ENCODE measurements at places on chromosomes 16 and 17.

DNA sequence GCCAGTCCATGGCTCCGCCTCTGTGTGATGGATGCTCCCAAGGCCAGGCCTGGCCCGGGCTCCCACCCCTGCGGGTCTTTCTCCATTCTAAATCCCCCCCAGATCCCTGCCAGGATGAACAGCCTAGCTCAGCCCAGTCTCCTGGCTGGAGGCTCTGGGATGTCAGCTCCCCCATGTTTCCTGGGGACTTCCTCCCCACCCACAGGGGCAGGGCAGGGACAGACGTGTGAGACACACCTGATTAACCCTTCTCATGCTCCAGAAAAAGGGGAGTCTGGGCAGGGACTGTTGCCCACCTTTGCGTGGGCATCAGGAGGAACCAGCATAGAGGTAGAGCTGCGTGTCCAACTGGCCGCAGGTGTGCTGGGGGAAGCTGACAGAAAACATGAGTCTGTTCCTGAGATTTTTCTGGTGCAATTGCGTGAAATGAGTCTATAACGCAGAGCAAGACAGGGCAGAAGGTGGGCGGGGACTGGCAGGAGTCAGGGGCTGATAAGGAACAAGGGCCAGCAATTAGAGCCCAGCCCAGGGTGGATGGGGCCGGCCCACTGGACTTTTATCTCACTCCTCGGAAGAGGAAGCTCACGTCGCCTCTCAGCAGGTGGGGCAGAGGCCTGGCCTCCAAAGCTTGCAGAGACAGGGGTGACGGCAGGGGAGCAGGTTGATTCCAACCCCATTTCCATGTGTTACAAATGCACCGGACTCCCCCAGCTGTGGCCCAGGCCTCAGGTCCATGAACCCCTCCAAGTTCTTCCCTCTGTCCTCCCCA, 238.2 kb downstream of the RBFOX3 start:
- no peak for DNase-seq

DNA sequence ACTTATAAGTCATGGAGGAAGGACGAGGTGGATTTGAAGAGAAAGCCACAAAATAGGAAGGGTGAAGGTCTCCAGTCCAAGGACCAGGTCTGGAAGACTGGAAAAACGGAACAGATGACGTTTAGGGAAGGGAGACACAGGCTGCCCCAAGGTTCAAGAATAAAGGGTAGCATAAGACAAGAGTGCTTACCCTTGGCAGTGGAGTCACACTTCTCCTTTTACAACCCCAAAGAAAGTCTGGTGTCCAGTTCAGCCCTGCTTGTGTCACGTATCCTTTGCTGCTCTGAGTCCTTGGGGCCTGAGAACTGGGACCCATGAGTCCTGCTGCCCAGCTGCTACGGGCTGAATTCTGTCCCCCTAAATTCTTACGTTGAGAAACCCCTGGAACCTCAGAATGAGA, 13.0 kb upstream of the GGA2 start:
- no peak for DNase-seq

GRCh38 chr17:7314719-7315569, at the start of gene GPS2:
TSS of gene GPS2 (minus strand) at chr17:7315360. CDS start at chr17:7315052, 308 bp downstream.
- peak; percentile 67 for DNase-seq

- no peak for DNase-seq
These were observed 53.8 kb upstream of the CACNG5 start for GRCh38 chr17:66781135-66781534.

GRCh38 chr17:75155191-75155601, 884 bp upstream of the JPT1 start:
- DNase-seq = no peak

- DNase-seq = no peak
These were observed 698 bp downstream of the ACBD4 start for GRCh38 chr17:45135978-45136791.

DNA sequence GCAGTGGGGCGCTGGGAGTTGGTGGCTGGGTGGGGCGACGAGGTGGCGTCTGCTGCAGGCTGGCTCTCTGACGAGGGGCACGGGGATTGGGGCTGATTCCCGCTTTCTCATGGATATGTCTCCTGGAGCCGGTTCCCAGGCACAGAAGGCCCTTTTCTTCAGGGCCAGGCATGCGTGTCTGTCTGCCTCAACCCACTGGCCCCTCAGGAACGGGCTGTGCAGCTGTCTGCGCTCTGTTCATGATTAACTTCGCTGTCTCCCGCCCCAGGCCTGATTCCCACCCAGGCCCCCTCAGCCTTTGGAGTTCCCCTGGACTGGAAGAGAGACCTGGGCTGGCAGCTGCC, 53.1 kb downstream of the RAP1GAP2 start:
- DNase-seq = no peak

DNA sequence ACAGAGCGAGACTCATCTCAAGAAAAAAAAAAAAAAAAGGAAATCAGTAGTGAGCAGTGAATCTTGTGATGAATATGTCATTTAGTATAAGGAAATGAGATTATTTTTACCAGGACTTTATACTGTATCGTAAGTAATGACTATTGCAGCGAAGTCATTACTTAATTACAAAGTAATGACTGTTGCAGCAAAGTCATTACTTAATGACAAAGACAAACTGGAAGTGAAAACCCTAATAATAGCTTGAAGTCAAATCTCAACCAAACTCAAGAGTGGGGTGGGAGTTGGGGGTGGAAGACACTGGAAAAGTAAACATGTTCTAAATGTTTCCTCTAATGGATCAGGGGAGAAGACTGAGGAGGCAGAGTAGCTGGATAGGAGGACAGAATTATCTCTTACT, 76.5 kb downstream of the ARHGAP44 start:
- DNase-seq = no peak

DNA sequence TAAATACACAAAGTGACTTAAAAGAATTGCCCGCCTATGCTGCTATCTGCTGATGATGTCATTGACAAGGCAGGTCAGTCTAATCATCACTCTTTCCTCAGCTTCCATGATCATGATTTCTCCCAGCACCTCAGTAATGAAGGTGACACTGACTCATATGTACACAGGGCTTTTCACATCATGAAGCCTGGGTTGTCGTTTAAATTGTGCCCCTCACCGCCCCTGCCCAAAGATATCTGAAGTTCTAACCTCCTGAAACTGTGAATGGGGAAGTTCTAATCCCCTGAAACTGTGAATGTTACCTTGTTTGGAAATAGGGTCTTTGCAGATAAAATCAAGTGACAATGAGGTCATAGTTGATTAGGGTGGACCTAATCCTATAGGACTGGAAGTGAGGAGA, 17.4 kb upstream of the GPRC5C start:
- no peak for DNase-seq

- no peak for DNase-seq
These were observed 9.8 kb downstream of the SOCS3 start for GRCh38 chr17:78349891-78350642.

GRCh38 chr17:29594519-29595090, 1.7 kb downstream of the ANKRD13B start:
- no peak for DNase-seq

Measured in NCI-H2107 (cell line).